SJCRH30 (cell line): ENCODE measurements at places on chromosomes 1 and 21. TPM values are rescaled to one million over a fixed set of nuclear protein-coding genes. Genes with fewer than 3 reads are reported as not detected.

Gene CLCA4
- not detected in 2 replicates for total RNA-seq

DNA sequence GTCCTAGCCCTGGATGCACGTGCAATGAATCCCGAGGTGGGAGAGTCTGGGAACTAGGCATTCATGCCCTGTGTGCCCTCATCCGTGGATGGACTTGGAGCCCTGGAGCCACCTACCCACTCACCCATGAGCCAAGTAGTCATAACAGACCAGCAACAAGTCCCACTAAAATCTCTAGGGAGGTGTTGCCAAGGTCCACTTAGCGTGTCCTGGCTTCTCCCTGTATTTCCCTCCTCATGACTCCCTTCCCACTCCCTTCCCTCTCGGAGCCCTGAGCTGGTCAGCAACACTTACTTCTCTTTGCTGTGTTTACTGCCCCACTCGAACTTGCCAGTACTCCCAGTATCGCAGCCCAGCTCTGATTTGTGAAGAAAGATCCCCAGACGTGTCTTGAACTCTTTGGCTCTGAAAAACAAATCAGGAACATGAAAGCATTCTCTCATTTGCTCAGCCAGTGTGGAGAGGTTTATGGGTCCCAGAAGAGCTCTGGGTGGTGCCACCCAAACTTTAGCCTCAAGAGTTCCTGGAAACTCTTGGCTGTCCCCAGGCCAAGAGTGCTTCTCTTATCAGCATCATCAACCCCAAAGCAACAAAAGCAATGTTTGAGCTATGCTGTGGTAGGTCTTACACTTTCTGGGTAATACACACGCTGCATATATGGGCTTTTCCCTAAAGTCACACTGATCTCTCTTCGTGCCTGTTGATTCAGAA is 1.1 kb downstream of the RGS16 start:
- DNase-seq, result no peak
- no peaks in the 10 kb centered on the region for H3K27me3 ChIP-seq
- peaks cover 52% of the 10 kb centered on the region for H3K36me3 ChIP-seq
- peak overlapping the region; percentile 75 for H3K27ac ChIP-seq

- no peaks in the 10 kb centered on the region for H3K4me1 ChIP-seq
- no peaks in the 10 kb centered on the region for H3K36me3 ChIP-seq
- DNase-seq, result peak; percentile 67
- no peak overlapping the region for H3K4me3 ChIP-seq
- no peak overlapping the region for H3K27ac ChIP-seq
Observed at GRCh38 chr1:174114788-174115448, 44.4 kb upstream of the RABGAP1L start.

DNA sequence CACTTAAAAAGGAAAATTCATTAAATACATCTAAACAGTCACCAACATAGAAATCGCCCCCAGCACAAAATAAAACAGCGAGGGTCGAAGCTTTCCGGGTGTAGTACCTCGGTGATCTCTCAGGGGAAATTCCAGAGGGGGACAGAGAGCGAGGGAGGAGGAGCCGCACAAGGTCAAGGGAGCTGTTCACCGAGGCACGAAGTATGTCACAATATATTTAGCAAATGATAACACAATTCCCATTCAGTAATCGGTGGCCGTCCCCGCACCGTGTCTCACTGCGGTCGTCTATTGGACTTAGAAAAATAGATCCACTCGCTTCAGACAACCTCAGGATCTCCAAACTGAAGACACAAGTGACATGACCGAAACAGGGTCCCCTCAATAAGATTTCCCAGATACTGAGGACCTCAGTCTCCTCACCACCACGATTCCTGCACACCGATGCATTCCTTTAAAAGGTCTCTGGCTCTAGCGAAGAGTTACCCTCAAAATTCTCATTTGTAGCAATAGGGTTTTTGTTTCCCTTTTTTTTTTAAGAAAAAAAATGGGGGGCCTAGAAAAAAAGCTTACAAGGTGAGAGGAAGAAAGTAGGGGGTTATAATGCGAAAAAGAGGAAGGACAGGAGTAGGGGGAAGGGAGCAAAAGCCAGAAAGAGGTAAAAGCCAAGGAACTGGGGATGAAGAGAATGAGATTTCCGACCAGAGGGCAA is 1.1 kb downstream of the LPGAT1 start:
- H3K4me1 ChIP-seq, result peaks cover 13% of the 10 kb centered on the region
- H3K27ac ChIP-seq, result peak overlapping the region; percentile 31; the same call in 1 of the 2 replicates
- DNase-seq, result peak; percentile 67
- H3K4me3 ChIP-seq, result peak overlapping the region; percentile 77
- peaks cover 16% of the 10 kb centered on the region for H3K36me3 ChIP-seq

DNA sequence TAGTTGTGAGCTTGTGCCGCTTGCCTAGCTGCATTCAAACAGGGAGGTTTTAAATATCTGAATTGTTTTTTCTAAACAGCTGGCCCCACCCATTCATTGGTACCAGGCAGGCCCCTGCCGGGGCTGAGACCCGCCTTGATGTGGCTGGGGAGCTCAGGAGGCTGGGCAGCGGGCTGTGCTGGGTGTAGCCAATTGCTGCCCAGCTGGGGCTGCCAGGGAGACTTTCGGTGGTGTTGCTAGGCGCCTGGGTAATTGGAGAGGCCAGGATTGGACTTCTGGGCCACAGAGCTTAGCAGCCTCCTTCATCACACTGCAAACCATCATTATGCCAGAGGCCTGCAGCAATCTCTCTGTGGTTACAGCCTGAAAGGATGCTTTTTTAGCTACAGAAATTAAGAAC is 12.2 kb downstream of the RHBDL2 start:
- H3K27me3 ChIP-seq, result peaks cover 5% of the 10 kb centered on the region; the same call in 1 of the 2 replicates
- no peak overlapping the region for H3K27ac ChIP-seq
- peak; percentile 32 for DNase-seq
- no peaks in the 10 kb centered on the region for H3K4me1 ChIP-seq
- H3K4me3 ChIP-seq, result no peak overlapping the region

DNA sequence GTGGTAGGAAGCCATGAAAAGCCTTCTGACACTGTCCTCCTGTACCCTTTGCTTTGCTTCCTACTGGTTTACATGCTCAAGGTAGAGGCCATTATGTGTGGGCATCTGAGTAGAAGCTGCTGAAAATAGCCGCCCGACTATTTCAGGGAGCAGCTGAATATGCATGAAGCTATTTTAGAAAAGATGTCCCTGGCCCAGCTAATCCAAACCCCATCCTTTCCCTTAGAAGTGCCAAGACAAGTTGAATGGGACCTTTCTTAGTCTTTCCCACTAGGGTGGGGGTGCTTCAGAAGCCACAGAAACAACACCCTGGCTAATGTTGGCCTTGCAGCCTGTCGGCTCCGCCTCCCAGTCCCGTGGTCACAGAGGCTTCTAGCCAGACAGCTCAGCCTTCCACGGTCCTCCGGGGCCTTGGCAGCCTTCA is 205.1 kb upstream of the EDN2 start:
- no peaks in the 10 kb centered on the region for H3K36me3 ChIP-seq
- H3K27me3 ChIP-seq, result no peaks in the 10 kb centered on the region
- DNase-seq, result no peak

Gene RPE65
- 0.06 and 0.13 TPM in 2 replicates for total RNA-seq
